ENCODE measurements at places on chromosomes 3 and 15.

DNA sequence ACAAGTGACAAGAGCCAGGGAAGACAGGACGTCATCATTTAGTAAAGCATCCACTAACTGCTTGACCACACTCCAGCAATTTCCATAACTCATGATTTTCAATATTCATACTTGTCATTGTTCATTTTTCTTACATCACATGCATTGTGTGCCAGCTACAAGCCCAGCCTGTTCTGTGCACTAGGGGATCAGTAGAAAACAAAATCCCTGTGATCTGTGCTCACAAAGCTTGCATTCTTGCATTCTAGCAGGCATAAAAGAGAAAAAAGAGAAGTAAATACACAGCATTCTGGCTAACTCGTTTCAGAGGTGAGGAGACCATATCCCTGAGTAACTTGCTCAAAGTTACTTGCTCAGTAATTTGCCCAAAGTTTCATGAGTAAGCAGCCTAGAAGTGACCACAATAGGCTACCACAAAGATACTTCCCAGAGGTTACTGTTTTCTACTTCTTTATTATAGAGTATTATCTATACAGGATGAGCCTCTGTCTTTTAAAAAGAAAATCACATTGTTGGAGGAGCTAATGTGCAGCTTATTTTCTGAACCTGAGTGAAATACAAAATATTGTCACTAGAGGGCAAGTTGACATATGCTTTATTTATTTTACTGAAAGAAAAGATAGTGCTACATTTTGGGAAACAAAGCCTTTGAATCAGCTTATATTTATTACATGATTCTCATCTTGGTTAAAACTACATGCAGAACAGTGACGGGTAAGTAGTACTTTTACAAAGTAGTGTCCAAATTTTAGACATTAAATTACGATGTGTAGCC is 701.4 kb upstream of the LMCD1 start:
- DNase-seq: no peak

GRCh38 chr3:15327941-15328340 is 4.4 kb downstream of the SH3BP5 start:
- DNase-seq: peak; percentile 99

DNA sequence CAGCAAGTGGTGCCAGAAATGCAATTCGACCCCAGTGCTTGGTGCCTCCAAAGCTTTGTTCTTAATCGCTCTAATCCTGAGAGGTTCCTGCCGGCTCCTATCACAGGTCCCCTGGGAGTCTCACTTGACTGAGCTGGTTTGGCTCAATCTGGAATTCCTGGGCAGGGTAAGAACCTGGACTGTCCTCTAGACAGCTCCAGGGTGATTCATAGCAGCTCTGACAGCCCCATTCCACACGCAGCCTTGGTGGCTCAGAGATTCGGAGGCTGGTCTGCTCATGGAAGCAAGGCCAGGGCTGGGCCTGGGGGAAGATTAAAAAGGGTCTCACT is 37.9 kb downstream of the MYO5C start:
- DNase-seq: no peak

GRCh38 chr3:4588466-4588865 is 95.3 kb downstream of the ITPR1 start:
- DNase-seq: no peak

DNA sequence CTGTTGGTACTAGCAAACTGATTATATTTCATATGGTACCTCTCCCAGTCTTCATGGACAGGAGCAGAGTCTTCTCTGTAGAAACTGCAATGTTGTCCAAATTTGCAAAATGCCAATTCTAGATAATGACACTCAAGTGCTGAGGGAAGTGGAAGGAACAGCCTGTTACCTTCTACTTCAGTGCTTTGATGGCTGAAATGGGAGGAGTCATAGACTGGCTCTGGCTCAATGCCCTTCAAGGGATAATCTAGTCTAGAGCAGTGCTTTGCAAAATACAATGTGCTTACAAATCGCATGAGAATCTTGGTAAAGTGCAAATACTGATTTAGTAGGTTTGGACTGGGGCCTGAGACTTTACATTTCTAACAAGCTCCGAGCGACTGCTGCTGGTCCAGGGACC is 51.7 kb upstream of the ACP3 start:
- peak; percentile 59 for DNase-seq

DNA sequence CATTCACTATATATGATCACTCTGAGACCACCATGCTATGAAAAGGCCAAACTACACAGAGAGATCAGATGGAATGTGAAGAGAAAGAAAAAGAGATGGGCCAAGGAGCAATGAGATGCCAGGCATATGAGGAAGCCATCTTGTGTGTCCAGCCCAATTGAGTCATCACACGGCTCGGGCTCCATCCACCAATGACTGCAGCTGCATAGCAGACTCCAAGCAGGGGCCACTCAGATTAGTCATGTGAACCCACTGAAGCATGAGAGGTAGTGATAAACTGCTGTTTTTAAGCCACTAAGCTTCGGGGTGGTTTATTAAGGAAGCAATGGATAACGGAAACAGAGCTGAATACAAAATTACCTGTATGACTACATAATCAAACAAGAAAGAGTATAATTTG is 185.9 kb downstream of the SUCLG2 start:
- DNase-seq: no peak

DNA sequence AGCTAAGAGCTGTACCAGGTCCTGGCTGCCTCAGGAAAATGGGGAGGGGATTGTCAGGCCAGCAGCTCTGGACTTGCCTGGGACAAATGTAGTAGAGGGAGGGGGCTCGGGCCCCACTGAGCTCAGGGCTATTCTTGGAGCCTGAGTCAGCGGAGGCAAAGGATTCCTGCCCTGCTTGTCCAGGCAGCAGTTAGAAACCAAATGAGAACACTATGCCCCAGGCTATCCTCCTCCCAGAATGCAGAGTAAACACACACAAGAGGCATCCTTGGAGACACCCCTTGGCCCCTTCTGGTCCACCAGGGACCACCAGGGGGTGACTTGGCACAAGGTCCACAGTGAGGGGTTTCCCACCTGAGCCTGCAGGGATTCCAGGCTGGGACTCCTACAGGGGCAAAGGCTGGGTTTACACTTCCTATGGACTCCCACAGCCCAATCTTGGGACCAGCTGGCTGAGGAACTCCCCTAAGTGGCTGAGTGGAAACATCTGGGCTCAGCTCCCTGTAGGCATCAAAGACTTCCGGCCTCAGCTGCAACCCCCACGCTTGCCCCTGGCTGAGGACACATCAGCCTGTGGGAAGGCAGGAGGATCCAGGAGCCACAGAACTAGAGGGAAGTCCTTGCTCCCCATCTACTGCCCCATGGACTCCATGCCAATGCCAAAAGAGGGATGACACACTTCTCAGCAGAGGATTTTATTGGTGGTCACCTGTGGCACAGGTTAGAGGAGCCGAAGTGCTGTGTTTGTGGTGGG is 3.4 kb upstream of the COL7A1 start:
- DNase-seq: no peak

DNA sequence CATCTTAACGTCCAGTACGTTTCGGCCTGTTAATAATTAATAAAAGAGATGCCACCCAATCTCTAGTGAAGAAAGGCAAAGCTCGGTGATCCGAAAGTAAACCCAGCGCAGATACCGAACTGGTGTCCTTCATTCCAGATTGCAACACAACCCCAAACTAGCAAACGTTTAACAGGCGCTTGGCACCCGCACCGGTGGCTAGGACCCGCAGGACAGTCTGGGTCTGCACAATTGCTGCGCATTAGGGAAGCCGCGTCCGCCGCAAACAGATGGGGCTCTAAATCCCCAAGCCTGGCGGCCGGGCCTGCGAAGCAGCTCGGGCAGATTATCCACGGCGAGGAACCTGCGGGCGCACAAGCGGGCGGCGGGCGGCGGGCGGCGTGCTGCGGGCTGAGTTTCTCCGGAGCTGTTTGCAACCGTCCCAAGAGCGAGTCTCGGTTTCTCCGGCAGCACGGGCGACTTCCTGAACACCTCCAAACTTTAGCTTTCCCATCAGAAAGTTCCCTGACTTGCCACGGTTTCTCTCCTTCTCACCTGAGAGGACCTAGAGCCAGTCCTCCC is 112.1 kb upstream of the ICE2 start:
- no peak for DNase-seq

GRCh38 chr3:163561151-163561550 is 1517.1 kb downstream of the SI start:
- no peak for DNase-seq

- DNase-seq: no peak
These were observed 132.3 kb downstream of the FAM43A start for GRCh38 chr3:194817936-194818335.

DNA sequence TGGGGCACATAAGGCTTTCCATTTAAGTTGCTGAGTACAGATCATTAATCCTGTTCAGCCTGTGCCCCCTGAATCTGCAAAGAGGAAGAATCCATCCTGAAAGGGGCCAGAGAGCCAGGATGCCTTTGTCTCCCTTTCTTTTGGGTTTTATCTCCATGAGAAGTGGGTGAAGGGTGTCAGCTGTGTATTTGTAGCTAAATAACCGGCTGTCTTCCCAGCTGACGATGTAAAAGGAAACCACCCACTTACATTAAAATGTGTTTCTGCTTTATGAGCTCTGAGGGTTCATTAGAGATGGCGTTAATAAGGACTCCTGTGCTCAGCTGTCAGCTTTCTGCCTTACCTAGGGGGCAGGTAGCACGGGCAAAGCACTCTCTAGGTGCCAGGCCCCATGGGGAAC is 83.4 kb downstream of the SLCO3A1 start:
- no peak for DNase-seq

DNA sequence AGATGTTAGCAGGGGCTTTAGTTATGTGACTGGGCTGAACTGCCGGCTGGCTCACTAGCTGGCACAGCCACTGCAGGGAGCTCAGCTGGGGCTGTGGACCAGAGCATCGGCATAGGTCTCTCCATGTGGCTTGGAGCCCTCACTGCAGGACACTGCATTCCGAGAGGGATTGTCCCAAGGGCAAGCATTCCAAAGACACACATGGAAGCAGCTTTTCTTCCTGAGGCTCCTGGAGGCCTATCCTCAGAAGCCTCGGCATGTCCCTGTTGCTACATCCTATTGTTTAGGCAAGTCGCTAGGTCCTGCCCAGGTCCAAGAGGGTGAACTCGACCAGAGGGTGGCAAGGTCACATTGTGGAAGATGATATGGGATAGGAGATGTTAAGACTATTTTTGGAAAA is 209.8 kb downstream of the PLCL2 start:
- no peak for DNase-seq

DNA sequence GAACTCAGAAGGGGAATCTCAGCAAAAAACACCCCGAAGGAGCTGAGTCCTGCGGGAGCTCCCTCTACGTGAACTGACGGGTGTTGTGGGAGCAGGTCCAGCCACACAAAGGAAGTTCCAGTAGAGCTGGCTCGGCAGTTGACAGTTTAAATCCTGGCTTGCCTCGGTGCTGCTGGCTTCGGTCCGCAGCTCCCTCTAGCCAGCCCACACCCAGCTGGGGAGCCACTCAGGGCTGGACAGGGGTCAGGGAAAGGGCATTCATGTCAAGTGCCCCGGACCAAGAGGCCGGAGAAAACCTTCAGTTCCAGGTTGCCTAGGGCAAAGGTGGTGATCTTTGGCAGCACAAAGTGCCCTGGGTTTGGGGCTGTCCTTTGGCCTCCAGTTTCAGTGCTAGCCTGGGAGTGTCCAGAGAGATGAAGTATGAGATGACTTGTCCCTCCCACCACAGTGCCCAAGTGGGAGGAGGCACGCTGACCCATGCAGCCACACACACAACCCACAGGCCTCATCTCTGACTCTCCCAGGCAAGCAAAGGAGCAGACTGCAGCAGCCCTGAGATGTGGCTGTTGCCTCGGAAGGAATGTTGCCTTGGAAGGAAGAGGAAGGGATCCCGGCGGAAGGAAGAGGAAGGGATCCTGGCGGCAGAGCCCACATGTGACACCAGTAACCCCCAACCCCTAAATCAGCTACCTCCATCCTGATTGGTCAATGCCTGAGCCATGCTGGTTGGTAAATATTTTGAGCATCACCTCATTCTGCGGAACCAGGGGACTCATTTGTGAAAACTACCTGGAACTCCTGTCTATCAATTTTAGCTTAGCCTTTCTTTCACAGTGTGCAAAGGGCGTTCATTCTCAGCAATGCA is 13.9 kb upstream of the ANPEP start:
- no peak for DNase-seq

DNA sequence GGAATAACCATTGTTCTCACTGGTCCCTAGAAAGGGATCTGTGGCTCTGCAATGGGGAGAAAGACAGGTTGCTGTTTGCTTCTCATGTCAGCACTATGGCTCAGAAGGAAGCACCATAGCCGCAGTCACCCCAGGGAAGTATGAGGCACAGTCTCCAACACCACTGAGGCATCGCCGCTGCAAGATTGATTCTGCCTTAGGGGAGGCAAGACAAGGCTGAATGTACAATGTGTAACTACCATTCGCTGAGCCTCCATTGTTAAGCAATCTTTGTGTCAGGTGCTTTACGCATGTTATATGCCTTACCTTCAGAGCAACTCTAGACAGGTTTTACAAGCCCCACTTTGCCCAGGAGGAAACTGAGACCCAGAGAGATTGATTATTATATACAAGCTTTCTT is 100.7 kb upstream of the KCNMB2 start:
- DNase-seq: no peak

GRCh38 chr15:100836501-100836900 is 43.1 kb upstream of the ALDH1A3 start:
- DNase-seq: no peak

DNA sequence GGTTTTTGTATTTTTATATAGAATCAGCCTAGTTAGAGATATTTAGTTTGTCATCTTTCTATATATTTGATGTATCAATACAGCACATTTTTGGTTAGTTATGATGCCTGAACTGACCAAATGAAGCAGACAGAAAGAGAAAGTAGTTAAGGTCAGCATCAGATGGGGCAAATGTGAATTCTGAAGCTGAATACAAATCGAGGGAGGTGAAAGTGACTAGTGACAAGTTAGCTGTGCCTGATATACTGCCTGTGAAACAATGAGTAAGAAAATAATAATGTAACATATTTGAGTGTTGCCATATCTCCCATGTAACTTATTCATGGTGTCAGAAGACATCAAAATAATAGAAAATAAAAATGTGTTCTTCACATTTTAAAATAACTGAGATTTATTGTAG is 680.3 kb upstream of the SEMA6D start:
- no peak for DNase-seq

DNA sequence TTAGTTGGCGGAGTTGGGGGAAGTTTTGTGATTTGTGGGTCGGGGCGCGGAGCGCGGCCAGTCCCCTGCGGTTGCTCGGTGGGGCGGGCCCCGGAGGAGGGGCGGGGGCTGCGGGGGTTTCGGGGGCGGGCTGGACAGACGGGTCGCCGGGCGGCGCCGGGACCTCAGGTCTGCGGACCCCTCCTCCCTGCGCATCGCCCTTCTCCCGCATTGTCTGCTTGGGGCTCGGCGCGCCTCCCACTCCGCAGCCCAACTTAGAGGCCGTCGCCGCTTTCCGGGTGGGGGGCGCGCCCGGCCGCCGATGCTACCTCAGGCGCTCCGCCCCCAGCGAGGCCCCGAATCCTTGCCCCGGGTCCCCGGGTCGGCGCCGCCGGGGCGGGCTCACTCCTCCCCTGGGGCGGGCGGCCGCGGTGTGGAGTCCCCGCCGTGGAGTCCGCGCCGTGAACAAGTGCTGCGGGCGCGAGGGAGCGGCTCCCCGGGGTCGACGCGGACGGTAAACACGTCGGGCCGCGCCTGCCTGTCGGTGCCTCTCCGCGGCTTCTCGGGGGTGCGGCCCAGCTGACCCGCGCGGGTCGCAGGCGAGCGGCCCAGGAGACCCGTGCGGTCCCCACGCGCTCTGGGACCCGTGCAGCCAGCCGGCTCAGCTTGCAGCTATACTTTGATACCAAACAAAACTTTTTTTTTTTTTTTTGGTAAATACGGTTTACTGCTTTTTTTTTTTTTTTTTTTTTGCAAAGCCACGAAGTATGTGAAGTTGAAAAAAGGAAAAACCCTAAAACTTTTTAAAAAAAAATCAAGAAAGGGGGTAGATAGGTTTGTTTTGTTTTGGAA is 624 bp downstream of the AKAP13 start:
- no peak for DNase-seq

Measured in NCI-H2029 treated with DMSO at 0.1 percent for 48 hours (cell line).